ENCODE measurements at places on chromosomes 7 and 10. TPM values are rescaled to one million over a fixed set of nuclear protein-coding genes. Genes with fewer than 3 reads are reported as not detected.
A peak's percentile ranks its signal among the peaks of the same experiment; 100 is the strongest.

PAPSS2 gene
- 19.6 TPM for total RNA-seq

EPO gene
- total RNA-seq, result not detected

ABI1 gene
- 27.0 TPM for total RNA-seq

SPDYE1 gene
- not detected for total RNA-seq

ARHGAP19 gene
- 35.9 TPM for total RNA-seq

GRCh38 chr7:22633954-22634474, 93.0 kb upstream of the IL6 start:
- DNase-seq, result no peak

- DNase-seq, result no peak
Measured at GRCh38 chr7:45917064-45917463, 4.0 kb downstream of the IGFBP3 start.

DNA sequence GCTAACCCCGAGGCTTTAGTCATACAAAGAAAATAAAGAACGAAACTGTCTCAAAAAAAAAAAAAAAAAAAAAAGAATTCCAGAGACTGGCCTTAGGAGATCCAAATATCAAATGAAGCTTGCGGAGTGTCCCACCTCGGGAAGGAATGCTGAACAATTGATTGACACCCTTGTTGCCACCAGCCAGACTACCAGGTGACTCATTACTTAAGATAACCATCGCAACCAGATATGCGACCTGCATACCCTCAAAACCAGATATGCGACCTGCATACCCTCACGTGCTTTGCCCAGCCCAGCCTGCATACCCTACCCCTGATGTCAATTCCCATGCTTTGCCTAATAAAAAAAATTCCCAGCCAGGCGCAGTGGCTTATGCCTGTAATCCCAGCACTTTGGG, 2.7 kb upstream of the PRKRIP1 start:
- DNase-seq, result no peak

DNA sequence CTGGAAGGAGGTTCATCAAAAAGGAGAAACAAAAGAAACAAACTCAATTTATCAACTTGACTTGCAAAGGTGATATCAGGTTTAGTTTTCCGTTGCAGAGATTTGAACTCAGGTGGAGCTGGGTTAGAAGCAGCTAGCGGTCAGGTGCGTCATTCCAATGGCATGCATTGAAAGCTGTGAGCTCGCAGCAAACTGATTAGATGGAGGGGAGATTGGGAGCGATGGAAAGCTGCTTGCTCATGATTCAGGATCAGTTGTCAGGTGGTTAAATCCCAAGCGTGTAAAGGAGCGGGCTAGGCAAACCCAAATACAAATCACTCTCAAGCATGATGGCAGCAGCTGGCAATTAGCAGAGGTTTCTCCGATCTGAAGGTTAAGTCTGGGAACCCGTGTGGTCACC, 49.3 kb upstream of the AFAP1L2 start:
- DNase-seq, result peak; percentile 28

DNA sequence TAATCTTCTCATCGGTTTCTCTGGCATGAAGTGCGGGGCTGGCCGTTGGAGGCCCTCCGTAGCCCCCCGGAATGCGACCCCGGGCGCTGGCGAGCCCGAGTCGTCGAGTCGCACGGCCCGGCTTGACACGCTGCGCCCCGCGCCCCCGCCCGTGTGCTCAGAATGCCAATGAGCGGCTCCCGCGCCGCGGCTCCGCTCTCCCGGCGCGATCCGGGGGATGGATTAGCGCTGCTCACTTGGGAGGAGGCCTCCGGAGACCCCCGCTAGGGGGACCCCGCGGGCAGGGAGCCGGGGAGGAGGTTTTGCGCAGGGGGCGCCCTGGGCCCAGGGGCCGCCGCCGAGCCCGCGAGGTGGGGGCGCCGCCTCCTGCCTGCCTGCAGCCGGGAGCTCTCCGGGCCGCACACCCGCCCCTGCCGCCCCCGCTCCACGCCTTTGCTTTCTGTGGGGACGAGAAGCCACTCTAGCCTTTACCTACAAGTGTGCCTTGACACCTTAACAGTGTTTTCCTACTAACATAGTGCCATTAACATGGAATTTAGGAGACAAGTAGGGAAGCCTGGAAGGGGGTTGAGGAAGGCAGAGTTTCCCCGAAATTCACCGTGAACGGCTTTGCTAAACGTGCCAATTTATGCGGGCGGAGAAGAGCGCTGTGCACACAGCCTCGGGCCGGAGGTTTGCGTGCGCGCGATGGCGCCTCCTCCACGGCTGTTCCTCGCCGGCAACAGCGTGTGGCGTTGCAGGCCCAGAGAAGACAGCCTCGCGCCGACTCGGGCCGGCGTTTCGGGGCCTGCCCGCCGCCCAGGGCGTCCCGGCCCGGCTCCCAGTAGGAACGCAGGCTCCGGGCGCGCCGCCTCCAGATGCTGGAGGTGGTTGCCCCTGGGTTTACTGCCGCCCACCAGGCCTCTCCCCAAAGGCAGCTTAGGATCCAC, 7.1 kb downstream of the SHH start:
- peak; percentile 87 for DNase-seq

DNA sequence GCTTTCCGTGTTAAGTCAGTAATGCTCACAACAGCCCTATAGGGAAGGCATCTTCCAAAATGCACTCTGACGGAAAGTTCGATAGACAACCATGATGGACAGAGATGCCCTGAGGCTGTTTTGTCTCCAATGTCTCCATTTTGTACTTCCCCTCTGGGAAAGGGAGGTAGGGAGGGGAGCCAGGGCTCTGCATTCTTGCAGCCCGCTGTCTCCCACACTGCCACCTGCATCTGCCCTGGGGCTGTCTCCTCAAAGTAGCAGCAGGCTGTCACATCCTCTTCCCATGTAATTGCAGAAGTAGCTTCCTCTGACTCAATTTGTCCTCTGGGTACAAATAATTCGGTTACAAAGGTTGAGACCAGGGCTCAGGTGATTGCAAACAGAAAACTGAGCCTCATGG, 131.4 kb downstream of the GPAM start:
- DNase-seq, result no peak

DNA sequence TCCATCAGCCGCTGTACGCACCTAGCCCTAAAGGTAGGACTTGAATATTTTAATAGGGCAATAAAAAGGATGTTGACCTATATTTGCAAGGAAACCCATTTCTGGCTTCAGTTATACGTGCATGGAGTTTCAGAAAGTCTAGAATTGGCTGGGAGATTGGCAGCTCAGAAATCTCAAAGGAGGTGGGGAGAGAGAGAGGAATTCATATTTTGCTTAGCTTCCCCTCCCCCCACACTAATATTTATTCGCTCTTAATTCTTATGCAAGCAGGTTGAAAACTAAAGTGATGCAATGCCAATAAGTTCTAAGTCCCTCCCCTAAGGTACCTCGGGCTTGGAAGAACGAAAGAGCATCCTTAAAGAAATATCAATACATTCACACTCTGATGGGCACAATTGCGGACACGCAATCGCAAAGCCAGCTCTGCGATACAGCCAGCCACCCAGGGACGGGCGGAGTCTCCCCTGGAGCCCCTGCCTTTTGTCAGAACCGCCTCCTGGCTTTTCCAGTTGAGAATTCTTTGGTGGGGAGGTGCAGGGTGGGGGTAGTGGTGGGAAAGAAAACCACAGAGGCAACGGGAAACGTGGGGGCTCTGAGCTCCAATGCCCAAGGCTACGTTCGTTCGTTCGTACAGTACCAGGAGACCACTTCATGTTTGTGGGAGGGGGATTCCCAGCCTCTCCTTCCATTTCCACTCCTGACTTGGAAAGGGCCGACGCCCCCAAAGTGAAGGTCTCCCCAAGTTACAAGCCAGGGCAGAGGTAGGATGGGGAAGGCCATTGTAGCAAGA, 1.3 kb downstream of the SHH start:
- DNase-seq, result peak; percentile 26

GRCh38 chr10:71881647-71882355, 30.8 kb upstream of the PSAP start:
- no peak for DNase-seq

GRCh38 chr7:106119719-106120118, 7.6 kb upstream of the SYPL1 start:
- DNase-seq, result no peak

Measured in GM23338 (cell line).